ENCODE measurements at places on chromosomes 2 and 18.

DNA sequence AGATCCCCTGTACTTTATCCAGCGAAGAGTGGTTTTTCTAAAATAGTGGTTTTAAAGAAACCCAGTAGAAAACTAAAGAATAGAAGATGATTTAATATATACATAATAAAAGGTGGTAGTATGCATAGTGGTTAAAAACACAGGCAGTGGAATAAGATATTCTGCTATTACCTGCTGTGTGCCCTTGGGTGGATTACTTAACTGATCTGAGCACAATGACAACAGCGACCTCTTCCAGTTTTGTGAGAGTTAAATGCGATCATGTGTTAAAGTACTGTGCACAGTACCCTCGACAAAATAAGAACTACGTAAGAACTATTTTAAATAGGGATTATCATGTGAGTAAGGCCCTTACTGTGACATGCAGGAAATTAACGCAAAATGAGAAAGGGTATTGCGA lies 30.0 kb upstream of the CHMP1B start:
- no peak for DNase-seq

GRCh38 chr2:119480718-119481142 lies 43.6 kb downstream of the SCTR start:
- DNase-seq: no peak

DNA sequence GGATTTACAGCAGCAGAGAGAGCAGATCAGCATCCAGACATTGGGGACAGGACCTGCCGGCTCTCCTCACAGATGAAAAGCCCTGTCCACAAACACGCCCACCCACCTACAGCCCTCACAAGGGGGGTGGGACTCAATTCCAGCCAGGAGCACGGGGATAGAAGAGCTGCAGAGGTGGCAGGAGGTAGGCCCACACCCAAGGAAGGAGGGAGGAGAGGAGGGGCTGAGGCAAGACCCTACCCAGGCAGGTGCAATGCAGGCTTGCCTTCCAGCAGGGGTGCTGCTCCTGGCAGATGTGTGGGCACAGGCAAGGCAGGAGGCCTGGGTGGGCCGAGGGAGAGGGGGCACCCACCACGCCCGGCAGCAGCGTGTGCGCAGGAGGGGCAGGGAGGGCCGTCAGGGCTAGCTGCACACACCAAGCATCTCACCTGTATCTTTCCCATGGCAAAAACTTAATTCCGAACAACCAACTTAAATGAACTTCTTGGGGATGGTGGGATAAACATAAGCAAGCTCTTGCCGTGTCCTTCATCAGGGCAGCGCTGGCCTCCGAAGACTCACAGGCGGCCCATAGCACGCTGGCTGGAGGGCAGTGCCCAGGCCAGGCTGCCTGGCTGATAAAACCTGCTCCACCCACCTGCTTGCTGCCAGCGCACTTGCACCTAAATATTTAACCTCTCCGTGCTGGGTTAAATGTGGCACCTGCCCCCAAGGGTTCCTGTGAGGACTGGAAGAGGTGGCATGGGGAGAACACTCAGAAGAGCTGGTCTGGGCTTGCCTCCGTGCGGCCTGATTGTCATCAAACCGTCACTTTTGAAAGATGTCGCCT lies 219.5 kb downstream of the HDAC4 start:
- no peak for DNase-seq

- no peak for DNase-seq
Observed at GRCh38 chr2:17181051-17181752, 337.0 kb downstream of the RAD51AP2 start.

- no peak for DNase-seq
Observed at GRCh38 chr18:78980279-78980771, 707 bp downstream of the SALL3 start.

DNA sequence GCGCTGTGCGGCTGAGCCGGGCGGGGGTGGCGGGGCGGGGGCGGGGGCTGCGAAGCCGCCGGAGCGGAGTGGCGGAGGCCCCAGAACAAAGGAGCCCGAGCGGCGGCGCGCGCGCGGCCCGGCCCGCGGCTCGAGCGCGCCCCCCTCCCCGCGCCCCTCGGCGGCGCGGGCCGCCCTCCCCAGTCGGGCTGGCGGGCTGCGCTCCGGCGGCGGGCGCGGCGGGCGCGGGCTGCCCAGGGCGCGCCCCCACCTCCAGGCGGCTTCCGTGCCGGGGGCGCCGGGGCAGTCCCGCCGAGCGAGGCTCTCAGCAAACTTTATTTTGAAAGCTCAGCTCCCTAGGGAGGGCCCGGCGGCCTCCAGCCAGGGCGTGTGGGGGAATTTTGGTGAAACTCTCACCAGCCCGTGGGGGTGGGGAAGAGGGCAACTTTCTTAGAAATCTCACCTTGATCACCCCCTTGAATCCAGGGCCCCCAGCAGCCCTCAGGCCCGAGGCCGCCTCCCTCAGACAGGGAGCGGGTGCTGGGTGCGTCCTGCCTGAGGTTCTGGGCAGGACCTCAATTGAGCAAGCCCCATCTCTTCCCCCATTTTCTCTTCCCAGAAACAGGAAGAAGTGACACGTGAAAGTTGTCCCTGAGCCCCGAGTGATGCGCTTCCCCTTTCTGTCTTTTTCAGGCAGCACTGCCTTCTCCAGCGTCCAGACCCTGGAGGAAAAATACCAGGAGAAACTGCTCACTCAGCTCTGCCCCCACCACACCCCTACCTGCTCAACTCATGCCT lies 786 bp downstream of the TET3 start:
- peak; percentile 47 for DNase-seq

DNA sequence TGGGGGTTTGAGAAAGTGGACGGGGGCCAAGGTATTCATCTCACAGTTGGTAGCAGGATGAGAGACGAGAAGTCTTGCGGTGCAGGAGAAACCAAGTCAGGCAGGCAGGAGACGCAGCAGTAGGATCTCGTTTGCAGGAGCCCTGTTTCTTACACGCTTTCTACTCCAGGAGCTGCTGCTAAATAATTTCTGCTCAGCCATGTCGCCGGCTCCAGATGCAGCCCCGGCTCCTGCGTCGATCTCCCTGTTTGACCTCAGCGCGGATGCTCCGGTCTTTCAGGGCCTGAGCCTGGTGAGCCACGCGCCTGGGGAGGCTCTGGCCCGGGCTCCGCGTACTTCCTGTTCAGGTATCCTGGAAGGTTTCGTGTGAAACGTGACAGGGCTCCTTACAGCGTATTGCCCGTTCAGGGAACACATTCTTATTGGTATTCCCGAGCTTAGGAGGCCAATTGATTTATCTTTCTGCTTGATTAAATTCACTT lies 494 bp downstream of the ANKZF1 start:
- no peak for DNase-seq

All from stimulated activated CD8-positive, alpha-beta memory T cell treated with anti-CD3 and anti-CD28 coated beads, Interleukin-2, amount 100 ng/mL, for 48 hours (primary cell).